ENCODE measurements at places on chromosomes 1 and 21.

DNA sequence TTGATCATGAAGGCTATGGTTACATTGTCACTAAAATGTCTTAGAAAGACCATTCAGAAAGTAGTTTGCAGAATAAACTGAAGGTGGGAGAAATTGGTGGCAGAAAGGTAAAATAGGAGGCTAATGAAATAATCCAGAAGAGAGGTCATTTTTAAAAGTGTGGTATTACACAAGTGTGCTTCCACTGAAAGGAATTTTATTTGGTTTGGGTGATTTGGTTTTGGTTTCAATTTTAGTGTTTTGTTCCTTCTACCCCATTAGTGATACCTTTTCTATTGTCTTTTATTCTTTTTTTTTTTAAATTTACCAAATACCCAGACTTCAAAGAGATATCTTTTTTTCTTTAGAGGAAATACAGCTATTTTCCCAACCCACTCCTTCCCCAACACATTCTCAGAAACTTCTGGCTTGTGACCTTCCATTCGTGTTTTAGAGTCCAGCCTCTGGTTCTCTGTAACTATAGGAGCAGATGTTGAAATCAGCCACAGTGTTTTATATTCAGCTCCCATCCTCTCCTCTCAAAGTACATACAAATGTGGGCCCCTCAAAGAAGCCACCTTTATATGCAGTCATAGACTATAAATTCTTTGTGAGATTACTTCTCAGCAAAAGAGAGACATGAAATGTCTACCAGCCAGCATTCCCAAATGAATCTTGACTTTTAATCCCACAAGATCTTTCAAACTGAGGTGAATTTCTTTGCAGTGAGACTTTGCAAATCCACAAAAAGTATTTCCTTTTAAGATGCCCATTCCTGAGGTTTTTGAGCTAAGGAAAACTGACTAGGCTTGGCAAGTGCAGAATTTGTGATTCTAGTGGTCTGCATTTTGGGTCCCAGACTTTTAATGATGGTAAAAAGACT is 42.0 kb upstream of the PALMD start:
- peak; percentile 24 for DNase-seq

DNA sequence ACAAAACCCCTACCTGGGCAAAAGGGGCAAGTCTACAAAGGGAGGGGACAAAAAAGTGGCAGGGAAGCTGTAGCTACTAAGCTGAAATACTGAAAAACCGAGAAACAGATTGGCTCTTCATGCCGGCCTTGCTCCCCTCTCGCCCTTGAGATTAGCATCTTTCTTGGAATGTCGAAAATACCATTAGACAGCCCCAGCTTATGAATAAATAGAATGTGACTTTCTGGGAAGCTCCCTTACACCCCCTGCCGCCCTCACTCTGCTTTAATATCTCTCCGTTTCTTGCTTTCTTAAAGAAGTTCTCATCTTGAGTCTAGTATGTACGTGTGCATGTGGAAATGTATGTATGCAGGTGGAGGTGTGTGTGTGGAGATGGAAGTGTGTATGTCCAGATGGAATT is 14.1 kb downstream of the TRAF3IP3 start:
- no peak for DNase-seq

- no peak for DNase-seq
These were observed 276.2 kb downstream of the USP25 start for GRCh38 chr21:16005996-16006395.

- no peak for DNase-seq
These were observed 53.7 kb downstream of the PAX7 start for GRCh38 chr1:18684303-18684702.

GRCh38 chr1:244384066-244384465 is 67.6 kb downstream of the ADSS2 start:
- no peak for DNase-seq

GRCh38 chr1:37811027-37811655 is 3.1 kb upstream of the YRDC start:
- DNase-seq = peak; percentile 72

GRCh38 chr1:87137342-87137739 is 191.3 kb upstream of the LMO4 start:
- DNase-seq = no peak

DNA sequence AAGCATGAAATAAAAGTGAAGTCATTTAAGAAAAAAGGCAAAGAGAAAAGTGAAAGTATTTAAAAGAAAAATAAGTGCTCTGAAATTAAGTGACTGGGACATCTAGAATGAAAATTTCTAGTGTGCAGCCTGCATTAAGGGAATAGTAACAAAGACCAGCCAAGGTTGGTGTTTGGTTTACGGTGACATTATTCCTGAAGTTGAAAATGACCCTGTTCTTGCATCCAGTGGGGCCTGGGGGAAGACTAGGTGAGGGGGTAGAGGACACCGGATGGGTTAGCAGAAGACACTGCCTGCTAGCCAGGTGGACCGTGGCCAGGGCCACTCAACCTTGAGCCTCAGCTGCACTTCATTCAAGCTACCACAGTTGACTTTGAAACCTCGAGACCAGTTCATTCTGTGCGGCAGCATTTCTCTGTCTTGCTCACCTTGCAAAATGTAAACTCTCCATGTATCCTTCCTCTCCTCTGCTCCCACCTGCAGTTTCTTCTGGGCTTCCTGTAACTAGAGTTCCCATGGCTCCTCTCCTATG is 14.3 kb upstream of the KCNK1 start:
- no peak for DNase-seq

GRCh38 chr1:23645338-23645737 is 46.3 kb upstream of the RPL11 start:
- no peak for DNase-seq

DNA sequence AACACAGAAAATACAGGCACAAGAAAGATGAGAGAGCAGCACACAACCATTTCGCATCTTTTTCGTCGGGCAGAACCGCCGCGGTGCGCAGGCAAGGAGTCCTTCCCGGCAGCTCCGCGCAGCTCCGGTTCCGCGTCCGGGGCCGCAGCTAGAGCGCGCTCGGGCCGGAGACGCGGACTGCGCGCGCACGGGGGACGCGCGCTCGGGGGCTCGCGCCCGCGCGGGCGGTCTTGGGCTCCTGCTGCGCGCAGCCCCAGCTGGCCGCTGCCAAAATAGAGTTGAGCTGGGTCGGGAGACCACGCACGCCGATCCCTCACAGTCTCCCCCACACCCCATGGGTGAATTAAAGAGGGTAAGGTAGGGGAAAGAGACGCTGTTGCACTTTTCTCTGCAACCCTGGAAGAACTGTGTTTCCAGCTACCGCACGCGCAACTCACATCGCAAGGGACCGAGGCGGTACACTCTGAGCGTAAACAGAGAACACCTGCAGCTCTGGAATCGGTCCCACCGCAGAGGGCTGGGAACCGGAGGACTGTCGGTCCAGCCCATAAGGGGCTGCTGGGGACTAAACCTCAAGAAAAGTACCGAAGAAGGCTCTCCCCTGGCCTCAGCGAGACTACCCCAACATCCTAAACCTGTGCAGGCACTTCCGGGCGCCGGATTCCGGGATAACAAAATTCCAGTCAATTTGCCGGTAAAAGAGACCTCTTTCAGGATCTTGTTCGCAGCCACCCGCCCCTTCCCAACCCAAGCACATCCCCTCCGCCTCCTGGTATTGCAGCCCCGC is 1.7 kb downstream of the NR5A2 start:
- DNase-seq = peak; percentile 45

- peak; percentile 82 for DNase-seq
These were observed 27.5 kb downstream of the HLX start for GRCh38 chr1:220906561-220907334.

- DNase-seq = no peak
These were observed 47.9 kb downstream of the LGR6 start for GRCh38 chr1:202241376-202242079.

DNA sequence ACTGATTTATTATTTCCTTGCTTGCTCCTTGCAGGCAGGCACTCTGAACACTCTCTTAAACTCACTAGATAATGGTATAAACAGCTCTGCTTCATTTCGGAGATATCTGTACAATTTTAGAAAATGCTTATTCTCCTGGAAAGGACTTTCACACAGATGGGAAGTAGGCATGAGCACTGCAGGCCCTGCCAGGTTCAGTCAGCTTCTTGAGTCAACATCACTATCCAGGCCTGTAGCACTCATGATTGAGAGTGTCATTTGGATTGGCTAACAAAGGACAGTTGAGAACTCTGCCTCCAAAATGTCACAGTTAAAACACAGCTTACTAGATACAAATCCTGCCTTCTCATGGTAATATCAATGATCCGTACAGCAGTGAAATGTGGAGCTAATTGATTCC is 181.9 kb downstream of the CYYR1 start:
- no peak for DNase-seq

DNA sequence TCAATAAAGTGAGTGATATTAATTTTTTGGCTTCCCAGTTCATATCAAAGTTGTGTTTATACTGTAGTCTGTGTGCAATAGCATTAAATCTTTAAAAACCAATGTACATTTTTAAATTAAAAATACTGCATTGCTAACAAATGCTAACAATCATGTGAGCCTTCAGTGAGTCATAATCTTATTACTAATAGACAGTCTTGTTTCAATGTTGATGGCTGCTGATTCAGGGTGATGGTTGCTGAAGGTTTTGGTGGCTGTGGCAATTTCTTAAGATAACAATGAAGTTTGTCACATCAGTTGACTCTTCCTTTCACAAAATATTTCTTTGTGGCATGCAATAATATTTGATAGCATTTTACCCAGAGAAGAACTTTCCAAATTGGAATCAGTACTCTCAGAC is 109.0 kb downstream of the ZMYM4 start:
- DNase-seq = no peak

DNA sequence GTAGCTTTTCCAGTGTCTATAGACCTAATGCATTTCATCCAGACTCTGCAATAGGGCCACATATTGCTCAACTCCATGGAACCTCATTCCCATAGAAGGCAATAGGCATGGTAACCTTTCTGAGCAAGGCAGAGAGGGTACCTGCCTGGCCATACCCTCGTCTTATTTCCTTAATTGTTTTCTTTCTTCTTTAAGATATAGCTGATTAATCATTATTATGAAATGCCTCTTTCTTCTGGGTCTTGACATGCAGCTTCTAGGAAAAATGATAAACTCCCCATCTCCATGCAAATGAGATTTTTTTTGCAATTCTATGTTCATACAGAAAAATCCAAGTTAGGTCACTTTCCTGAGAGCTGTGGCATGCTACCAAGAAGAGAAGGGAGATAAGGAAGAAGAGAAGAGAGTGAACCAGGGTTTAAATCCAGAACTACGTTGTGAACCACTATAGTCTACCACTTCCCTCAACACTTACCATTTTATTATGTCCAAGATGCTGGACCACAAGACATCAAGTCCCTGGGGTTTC is 33.0 kb upstream of the IL20 start:
- no peak for DNase-seq

- DNase-seq = no peak
These were observed 62.1 kb downstream of the LRRN2 start for GRCh38 chr1:204623365-204623893.

GRCh38 chr1:220516014-220516721 is 11.8 kb upstream of the MARK1 start:
- no peak for DNase-seq

Measured in fibroblast of gingiva (primary cell).